Jurkat, Clone E6-1 (cell line): ENCODE measurements at places on chromosomes 12 and 14.

GRCh38 chr14:96635850-96636249 is 133.7 kb downstream of the PAPOLA start:
- no peak for DNase-seq

DNA sequence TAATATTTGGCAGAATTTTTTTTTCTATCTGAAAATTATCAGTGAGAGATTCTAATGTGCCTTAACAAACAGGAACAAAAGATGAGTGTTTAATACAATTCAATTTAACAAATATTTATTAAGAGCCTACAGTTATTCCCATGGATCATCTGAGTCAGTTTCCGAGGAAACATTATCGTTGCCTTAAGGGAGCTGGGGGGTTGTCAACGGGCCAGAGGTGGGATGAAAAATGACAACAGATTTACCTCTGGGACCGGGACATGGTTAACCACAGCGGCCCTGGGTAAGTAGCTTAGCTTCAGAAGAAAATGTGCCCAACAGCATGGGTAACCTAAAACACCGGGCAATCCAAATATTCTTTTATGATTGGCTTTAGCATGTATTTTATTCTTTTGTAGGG is 113.6 kb downstream of the DAD1 start:
- DNase-seq = no peak

DNA sequence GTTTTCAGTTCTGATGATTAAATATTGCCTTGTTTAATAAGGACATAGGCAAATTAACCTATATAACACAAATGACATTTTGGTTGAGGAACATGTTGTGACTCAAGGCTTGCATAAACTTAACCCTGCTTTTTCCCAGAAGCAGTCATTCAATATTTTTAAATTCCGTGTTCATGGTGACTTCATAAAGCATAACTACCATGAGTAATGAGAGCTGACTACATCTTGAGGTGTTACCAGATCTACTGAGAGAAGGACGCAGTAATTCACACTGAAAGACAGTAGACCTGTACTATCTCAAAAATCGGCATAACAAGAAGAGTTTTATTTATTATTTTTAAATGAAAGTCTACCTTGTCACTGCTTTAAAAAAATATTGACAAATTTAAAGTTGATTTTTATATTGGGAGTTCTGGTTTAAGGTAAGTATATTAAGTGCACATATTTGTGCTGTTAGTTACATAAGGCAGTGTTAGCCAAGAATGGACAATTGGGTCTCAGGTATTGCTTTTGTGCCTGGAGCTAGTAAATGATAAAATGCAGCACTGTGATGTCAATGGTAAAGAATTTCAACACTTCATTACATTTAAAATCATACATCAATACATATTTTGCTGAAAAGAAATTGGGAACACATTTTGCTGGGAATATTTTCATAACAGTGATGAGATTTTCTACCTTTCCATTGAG is 1198.5 kb downstream of the FSCB start:
- no peak for DNase-seq

GRCh38 chr12:25054783-25055144 is 105.9 kb upstream of the BCAT1 start:
- no peak for DNase-seq

- no peak for DNase-seq
Observed at GRCh38 chr14:69132513-69133181, 20.3 kb downstream of the DCAF5 start.

DNA sequence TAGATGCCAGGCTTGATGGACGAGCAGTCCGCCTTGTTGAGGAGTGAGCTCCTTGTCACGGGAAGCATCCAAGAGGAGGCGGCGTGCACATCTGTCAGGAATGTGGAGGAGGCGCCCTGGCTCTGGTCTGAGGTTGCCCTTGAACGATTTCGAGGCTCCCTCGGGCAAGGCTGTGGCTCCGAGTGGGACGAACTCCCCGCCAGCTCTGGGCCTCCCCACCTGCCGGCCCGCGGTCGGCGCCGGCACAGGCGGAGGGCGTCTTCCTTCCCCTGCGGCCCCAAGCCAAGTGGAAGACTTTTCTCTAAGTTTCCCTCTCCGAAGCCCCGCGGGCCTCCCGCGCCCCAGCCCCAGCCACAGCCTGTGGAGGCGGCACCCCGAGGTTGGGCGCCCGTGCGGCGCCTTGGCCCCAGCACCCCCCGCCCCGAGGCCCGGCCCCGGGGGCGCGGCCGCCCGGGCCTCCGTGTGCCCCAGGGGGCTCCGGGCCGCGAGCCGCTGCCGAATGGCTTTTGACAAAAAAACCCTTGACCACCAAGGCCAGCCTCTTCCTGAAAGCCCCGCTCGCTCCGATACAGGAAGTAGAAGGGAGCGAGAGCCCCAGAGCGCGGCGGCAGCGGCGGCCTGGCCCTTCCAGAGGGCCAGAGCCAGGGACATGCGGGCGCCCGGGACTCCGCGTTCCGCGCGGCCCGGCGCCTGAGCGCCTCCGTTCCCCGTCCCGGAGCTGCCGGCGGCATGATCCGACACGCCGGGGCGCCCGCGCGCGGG is at the start of gene RIN3:
Gene RIN3, plus strand, starts transcription at position 578 of the 762 bp plus-strand sequence. Its CDS starts 152 bp downstream, at position 730.
- no peak for DNase-seq

DNA sequence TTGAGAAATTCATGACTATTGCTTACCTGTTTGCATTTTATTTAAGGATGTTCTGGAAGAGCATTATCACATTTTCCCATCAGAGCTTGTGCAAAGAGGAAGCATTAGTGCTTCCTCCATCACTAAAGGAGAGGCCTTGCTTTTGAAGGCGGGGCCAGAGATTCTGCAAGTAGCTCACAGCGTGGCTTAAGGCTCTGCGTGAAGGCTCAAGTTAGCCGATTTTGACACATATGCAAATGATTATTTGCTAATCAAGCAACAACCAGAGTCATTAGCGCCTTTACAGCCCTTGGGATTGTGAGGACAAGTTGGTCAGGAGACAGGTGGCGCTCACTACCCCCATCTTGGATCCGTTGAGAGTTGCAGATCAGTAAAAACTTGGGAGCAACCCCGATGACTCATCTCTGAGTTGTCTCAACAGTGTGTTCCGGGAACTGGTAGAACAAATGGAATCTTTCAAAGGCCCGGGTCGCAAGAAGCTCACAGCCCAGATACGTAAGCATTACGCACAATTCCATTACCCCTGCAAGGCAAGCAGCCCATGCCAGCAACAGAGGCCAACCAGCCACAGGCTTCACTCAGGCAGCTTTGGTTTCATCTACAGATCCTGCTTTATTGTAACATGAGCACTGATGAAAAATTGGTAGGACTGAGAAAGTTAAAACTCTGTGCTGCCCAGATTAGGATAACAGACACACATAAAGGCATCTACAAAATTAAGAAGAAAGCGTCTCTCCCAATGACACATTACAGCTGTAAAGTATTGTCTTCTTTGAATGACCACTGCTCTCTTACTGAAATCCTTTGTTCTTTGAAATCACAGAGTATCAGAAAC is 34.9 kb upstream of the SPTSSA start:
- DNase-seq = no peak

- no peak for DNase-seq
Observed at GRCh38 chr14:82394916-82395315, 861.3 kb upstream of the SEL1L start.

DNA sequence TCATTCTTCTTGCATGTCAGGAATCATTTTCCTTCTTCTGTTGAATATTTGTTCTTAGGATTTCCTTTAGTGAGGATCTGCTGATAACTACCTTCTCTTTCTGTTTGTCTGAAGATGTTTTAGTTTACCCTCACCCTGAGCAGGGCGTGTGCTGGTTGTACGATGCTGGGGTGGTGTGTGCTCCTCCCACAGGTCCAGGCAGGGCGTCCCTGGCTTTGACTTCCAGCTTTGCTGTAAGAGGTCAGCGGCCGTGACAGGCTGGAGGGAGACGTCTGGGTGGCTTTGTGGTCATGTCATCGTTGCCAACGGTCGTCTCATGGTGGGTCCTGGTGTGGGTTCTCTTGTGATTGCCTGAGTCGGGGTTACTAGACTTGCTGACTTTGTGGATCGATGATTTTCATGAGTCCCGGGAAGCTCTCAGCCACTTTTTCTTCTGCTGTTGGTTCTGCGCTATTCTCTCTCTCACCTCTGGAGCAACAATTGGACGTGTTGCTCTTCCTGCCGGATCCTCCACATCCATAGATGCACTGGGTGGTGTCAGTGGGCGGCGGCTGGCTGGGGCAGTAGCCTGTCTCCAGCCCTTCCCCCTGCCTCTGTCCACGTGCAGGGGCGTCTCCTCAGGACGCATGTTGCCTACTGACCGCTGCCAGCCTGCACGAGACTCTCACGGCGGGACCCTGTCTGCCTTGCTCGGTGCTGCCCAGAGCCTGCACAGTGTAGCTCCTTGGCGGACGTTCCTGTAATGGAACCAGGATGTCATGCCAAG is 8.4 kb downstream of the PACS2 start:
- no peak for DNase-seq

DNA sequence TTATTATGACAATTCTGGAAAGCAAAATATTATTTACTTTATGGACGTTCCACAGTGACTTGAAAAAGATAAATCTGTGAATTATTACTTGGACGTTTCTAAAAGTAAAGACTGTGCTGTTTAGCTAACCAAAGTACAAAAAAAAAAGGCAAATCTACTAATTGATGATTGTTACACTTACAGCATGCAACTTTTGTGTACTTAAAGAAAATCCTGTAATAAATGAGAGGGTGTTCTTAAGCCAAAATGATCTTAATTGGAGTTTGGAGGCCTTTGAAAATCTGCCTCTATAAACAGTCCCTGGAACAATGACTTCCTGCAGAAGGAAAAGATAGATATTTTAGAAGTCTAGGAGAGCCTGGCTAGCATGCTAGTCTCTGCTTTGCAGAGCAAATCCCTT is 434.0 kb upstream of the SYT1 start:
- no peak for DNase-seq

GRCh38 chr14:64695071-64695470 is 9.2 kb upstream of the PLEKHG3 start:
- DNase-seq = no peak

- DNase-seq = no peak
Observed at GRCh38 chr14:65866886-65867285, 454.4 kb downstream of the FUT8 start.

- no peak for DNase-seq
Observed at GRCh38 chr12:88946372-88946997, 366.2 kb upstream of the KITLG start.

- DNase-seq = no peak
Observed at GRCh38 chr12:47604221-47604873, 101.5 kb downstream of the RPAP3 start.
